ENCODE measurements at places on chromosomes 16 and 17. TPM values are rescaled to one million over a fixed set of nuclear protein-coding genes. Genes with fewer than 3 reads are reported as not detected.
A peak's percentile ranks its signal among the peaks of the same experiment; 100 is the strongest.

SLC52A1 gene
- total RNA-seq = not detected

ZFP1 gene
- total RNA-seq = 7.8 TPM

GRB7 gene
- total RNA-seq = not detected

TPPP3 gene
- total RNA-seq = 1.1 TPM

- DNase-seq = peak; percentile 97
These were observed at the start of the genes NUDT21 and OGFOD1 for GRCh38 chr16:56450986-56451752. NUDT21 (minus strand) TSS chr16:56451332; CDS start chr16:56451202, 130 bp downstream. OGFOD1 (plus strand) TSS chr16:56451554; CDS start chr16:56451613, 59 bp downstream.

DNA sequence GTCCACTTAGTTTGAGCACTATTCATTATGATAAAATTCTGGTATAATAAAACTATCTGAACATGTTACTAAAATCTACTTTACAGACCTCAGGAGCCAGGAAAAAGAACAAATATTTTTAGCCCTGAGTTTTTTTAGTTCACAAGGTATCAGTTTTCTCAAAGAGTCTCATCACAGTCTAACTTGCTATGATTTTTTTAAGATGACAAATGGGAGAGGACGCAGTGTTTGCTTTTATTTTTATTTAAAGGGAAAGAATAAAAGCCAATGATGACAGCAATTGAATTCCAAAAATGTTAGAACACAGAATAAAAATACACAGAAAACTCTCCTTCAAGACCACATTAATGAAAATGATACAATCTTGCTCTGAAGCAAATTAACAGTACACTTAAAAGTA lies 7.4 kb downstream of the MED13 start:
- no peak for DNase-seq

FBXW10B gene
- 0.41 TPM for total RNA-seq

- peak; percentile 50 for DNase-seq
These were observed 694.3 kb downstream of the KCNJ2 start for GRCh38 chr17:70863436-70864248.

DNA sequence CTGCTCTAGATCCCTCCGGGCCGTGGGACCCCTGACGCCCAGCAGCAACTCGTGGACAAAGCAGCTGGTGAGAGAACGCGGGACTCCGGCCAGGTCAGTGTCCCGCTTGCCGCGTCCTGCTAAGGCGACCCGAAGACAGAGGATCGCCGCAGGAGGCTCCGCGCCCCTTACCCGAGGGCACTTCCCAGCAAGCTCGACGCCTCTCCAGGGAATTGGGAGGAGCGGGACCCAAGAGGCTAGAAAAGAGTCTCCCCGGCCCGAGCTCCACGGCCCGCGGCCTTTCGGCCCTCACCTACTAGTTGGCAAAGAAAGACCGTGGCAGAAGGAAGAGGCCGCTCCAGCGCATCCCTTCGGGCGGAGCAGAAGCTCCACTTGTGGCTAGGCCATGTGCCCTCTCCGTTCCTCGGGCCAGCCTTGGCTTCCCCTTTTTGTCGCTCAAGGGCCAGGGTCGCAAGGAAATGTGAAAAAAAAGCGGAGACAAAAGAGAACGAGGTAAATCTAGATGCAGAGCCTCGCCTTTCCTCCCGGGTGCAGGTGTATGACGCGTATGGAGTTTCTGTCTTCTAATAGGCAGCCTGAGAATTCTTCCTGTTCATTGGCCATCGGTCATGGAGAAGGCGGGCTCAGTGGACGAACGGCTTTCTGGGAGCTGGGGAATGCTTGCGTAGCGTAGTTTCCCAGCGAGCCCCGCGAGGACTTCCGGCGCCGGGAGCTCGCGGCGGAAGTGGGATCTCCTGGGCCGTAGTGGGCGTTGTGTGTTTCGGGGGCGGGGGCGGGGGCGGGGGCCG lies at the start of gene ZNF213:
Gene ZNF213 (plus strand): TSS at position 692 of the 788 bp plus-strand sequence. CDS start 2,252 bp downstream, outside the sequence.
- DNase-seq = peak; percentile 99

DNA sequence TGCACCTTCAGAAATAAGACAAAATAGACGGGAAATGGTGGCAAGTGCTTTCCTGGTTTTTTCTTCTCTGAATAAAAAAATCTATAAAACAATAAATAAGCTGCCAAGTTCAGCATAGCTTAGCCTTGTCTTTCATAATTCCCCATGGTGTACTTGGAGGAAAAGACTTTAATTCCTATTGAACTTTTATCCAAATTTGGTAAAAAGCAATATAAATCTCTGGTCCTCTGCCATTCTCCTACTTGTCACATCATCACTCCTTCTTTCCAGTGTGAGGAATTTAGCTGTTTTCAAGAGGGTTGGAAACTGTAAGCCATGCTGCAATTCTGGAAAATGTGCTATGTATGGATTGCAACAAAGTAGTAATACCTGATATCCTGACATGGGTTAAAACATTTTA lies 551.8 kb upstream of the KIF2B start:
- DNase-seq = no peak

GRCh38 chr17:69424287-69425041 lies 10.0 kb downstream of the MAP2K6 start:
- no peak for DNase-seq

All from adrenal gland (tissue), 19 donors.